ENCODE measurements at places on chromosomes 7 and 10. TPM values are rescaled to one million over a fixed set of nuclear protein-coding genes. Genes with fewer than 3 reads are reported as not detected.

Gene SLC13A1
- not detected for total RNA-seq

Gene GATA3
- total RNA-seq, result 0.16 TPM

Gene VWA2
- total RNA-seq, result not detected

Gene SLC26A3
- total RNA-seq, result not detected

Gene AASS
- total RNA-seq, result 37.9 TPM

Gene NXPH1
- total RNA-seq, result not detected

Gene GIMAP8
- total RNA-seq, result 102 TPM

Gene NRCAM
- 7.0 TPM for total RNA-seq

Gene GIMAP7
- 41.2 TPM for total RNA-seq

Gene MSMB
- not detected for total RNA-seq

Gene PRKAR1B
- 33.2 TPM for total RNA-seq

Gene GIMAP2
- total RNA-seq, result 43.5 TPM

Gene CYP17A1
- total RNA-seq, result not detected

Gene GPRIN2
- total RNA-seq, result not detected

Gene CHN2
- total RNA-seq, result 0.76 TPM

Gene COPG2
- total RNA-seq, result 18.8 TPM

Gene FKBP6
- total RNA-seq, result not detected

Gene SNCG
- 131 TPM for total RNA-seq

Gene KLLN
- total RNA-seq, result 0.16 TPM

Gene SAMD9
- total RNA-seq, result 13.0 TPM

Gene PKD2L1
- total RNA-seq, result not detected

Gene AQP1
- 2.1 TPM for total RNA-seq

Gene RNF32
- total RNA-seq, result 0.25 TPM

Gene ZNF518A
- total RNA-seq, result 19.4 TPM

Gene GALNT17
- not detected for total RNA-seq

Gene POT1
- total RNA-seq, result 20.2 TPM

Gene RFC2
- total RNA-seq, result 25.0 TPM

Gene IL6
- 2.1 TPM for total RNA-seq

Gene ENO4
- total RNA-seq, result not detected

Gene HMX3
- not detected for total RNA-seq

Gene SPDYE2B
- total RNA-seq, result not detected

Gene FRAT1
- 2.6 TPM for total RNA-seq

Gene CYTH3
- total RNA-seq, result 9.6 TPM

Gene LRRC4
- total RNA-seq, result 0.76 TPM

Gene LRRC17
- 4.1 TPM for total RNA-seq

Gene PDE6C
- total RNA-seq, result not detected

Gene NUTM2B
- total RNA-seq, result 0.25 TPM

Gene EVX1
- total RNA-seq, result not detected

Gene GPNMB
- 0.32 TPM for total RNA-seq

Gene CLCN1
- total RNA-seq, result not detected

Gene FAM53B
- 24.1 TPM for total RNA-seq

Gene LIPJ
- under 0.01 TPM for total RNA-seq

Gene SFTPA1
- total RNA-seq, result not detected

Gene PPP2R2D
- total RNA-seq, result 19.6 TPM

Gene C10orf105
- not detected for total RNA-seq

Gene MGMT
- total RNA-seq, result 17.7 TPM

Gene PPP1R9A
- 15.9 TPM for total RNA-seq

Gene ZNF488
- 0.13 TPM for total RNA-seq

Gene TSPAN12
- total RNA-seq, result 18.8 TPM

Gene CELF2
- total RNA-seq, result 23.2 TPM

Gene ZC3HAV1L
- total RNA-seq, result 23.1 TPM
